ENCODE measurements at places on chromosomes 16 and 17.
A peak's percentile ranks its signal among the peaks of the same experiment; 100 is the strongest.

- DNase-seq, result peak; percentile 41
These were observed 189.2 kb upstream of the AXIN2 start for GRCh38 chr17:65750631-65751115.

GRCh38 chr17:68456339-68457167, 743 bp downstream of the WIPI1 start:
- no peak for DNase-seq

GRCh38 chr17:27558842-27559505, 72.0 kb upstream of the LGALS9 start:
- DNase-seq, result no peak

- no peak for DNase-seq
These were observed 370.0 kb downstream of the KCNJ2 start for GRCh38 chr17:70539132-70539924.

DNA sequence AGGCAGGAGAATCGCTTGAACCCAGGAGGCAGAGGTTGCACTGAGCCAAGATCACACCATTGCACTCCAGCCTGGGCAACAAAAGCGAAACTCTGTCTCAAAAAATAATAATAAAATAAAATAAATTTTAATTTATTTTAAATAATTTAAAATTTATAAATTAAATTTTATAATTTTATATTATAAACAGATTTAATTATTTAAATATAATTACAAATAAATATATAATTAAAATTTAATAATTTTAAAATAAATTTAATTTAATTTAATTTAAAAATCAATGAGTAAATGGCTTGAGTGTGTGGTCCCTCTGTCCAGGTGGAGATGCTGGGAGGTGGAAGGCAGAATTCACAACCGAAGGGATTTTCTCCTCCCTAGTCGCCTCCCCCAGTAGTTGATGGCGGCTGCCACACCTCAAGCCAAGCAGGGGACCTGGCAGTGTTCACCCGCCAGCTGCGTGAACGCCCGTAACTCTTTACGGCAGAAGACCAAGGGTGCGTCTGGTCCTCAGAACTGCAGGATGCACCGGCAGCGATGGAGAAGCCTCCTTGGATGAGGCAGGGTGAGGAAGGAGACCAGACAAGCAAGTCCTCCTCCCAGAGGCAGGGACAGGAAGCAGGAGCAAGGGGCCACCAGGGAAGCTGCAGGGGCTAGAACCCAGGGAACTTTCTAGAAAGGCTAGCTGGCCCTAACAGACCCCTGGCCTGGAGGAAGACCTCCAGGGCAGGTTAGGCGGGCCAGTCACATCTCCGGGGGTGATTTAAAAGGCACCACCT, 22.9 kb upstream of the KRT17 start:
- DNase-seq, result no peak

GRCh38 chr17:43714465-43715149, 44.0 kb downstream of the SOST start:
- no peak for DNase-seq

DNA sequence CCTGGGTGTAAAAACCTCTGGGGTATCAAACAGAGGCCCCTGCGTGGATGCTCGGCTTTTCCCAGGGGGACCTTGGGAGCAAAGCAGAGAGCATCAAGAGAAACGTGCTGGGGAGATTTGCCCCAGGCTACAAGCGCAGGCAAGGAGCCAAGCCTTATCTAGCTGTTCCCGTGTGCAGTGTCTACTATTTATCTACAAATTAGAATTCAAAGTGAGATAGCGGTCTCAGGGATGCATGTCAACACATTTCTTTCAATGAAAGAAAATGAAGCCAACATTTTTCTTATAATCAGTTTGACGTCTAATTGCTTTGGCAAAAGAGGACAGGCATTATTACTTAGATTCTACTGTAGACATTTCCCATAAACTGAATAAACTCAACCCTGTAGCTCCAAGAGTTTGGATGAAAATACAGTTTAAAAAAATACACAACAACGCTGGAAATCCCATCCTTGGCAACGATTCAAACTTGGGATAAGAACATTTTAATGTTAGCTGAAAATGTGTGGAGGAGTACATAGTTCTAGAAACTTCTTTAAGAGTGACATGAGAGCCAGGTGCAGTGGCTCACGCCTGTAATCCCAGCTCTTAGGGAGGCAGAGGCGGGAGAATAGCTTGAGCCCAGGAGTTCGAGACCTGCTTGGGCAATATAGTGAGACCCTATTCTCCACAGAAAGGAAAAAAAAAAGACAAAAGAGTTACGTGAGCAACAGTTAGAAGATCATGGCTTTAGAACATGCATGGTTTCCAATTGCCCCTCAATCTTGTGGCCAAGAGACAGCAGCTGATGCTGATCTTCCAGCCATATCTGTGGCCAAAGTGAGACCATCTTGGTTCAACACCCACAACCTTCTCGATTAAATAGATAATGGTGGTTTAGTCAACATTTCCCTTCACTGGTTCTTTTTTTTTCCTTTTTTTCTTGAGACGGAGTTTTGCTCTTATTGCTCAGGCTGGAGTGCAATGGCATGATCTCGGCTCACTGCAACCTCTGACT, 7.2 kb downstream of the SPNS3 start:
- no peak for DNase-seq

- DNase-seq, result peak; percentile 18
These were observed 474 bp downstream of the CLN3 start for GRCh38 chr16:28491230-28491969.

GRCh38 chr16:71780521-71781089, 28.0 kb downstream of the AP1G1 start:
- no peak for DNase-seq

DNA sequence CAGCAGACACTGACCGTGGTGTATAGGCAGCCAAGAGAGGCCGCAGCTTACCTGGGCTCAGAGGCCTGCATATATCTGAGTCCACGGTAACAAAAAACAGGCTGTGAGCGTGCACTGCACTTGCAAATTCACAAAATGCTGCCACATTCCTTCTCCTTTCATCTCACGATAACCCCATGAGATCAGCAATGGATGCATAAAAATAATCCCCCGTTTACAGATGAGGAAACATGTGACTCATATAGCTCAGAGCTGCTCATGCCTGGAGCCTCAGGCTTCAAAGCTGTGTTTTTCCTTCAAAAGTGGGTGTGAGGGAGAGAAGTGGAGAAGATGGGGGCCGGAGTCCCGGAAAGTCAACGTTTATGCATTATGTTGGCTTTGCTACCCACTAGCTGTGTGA, 118.3 kb upstream of the FOXF1 start:
- no peak for DNase-seq

GRCh38 chr16:21590287-21590686, 9.1 kb upstream of the METTL9 start:
- no peak for DNase-seq

- DNase-seq, result no peak
These were observed 20.4 kb upstream of the TMEM220 start for GRCh38 chr17:10750210-10750609.

DNA sequence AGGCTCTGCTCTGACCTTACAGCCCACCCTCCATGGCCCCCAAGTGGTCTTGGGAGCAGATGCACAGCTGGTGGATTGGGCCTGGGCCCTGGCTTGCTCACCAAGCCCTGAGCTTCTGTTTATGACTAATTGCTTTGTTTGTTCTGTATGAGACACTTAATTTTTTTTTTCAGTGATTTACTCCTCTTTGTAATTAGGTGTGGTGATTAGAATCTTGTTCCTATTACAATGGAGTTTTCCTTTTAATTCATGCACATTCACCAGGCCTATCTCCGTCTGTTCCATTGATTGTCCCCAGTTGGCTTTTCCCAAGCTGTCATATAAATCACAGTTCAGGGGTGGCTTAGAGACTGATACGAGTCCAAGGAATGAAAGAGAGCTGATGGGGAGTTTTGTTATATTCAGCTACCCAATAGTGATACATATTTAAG, 242.3 kb downstream of the CCDC182 start:
- DNase-seq, result no peak

- DNase-seq, result no peak
These were observed 49.7 kb downstream of the NF1 start for GRCh38 chr17:31144428-31144827.

All from activated naive CD4-positive, alpha-beta T cell treated with Interleukin-2 at 50 U/mL for 16 hours (primary cell).